ENCODE measurements at places on chromosomes 7 and 10. TPM values are rescaled to one million over a fixed set of nuclear protein-coding genes. Genes with fewer than 3 reads are reported as not detected.

- H3K36me3 ChIP-seq = peaks cover 12% of the 10 kb centered on the region
- H3K27ac ChIP-seq = peak overlapping the region; percentile 46
- H3K27me3 ChIP-seq = no peaks in the 10 kb centered on the region
- peaks cover 25% of the 10 kb centered on the region for H3K4me1 ChIP-seq
Measured at GRCh38 chr7:137462847-137463246, 119.3 kb upstream of the PTN start.

DNA sequence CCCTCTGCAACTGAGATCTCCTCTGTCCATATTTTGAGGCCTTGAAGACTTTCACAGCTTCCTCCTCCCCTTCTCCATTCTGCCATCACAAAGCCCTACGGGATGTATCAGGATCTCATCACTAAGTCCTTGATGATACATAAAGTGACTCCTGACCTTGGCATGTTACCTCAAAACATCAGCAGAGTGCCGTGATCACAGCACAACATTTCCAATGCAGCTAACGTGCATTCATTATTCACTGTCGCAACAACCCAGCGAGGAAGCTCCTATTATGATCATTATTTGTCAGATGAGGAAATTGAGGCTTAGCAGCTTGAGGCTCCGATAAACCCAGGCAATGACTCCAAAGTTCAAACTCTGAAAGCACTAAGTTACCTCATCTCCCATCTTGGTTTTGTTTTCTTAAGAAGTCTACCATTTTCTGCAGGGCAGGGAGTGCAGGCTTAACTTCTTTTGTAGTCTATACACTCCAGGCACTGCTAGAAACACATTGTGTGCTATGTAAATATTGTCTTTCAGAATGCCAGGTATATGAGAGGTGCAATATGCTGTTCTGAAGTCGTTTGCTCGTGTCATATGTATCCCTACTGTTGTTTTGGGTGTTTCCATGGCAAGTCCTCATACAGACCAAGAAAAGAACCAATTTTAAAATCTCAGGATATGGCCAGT, 80.6 kb upstream of the C1QL3 start:
- peaks cover 3% of the 10 kb centered on the region for H3K4me1 ChIP-seq
- DNase-seq = no peak
- no peak overlapping the region for H3K4me3 ChIP-seq
- H3K27me3 ChIP-seq = no peaks in the 10 kb centered on the region

- no peaks in the 10 kb centered on the region for H3K4me1 ChIP-seq
- H3K27ac ChIP-seq = no peak overlapping the region
- no peak overlapping the region for H3K4me3 ChIP-seq
- DNase-seq = no peak
- no peaks in the 10 kb centered on the region for H3K36me3 ChIP-seq
Measured at GRCh38 chr7:8382004-8382730, 51.2 kb upstream of the NXPH1 start.

GRCh38 chr10:49176310-49177268, 11.6 kb downstream of the TMEM273 start:
- H3K27me3 ChIP-seq = no peaks in the 10 kb centered on the region
- H3K4me1 ChIP-seq = peaks cover 13% of the 10 kb centered on the region
- H3K36me3 ChIP-seq = no peaks in the 10 kb centered on the region
- H3K4me3 ChIP-seq = no peak overlapping the region
- DNase-seq = no peak

DNA sequence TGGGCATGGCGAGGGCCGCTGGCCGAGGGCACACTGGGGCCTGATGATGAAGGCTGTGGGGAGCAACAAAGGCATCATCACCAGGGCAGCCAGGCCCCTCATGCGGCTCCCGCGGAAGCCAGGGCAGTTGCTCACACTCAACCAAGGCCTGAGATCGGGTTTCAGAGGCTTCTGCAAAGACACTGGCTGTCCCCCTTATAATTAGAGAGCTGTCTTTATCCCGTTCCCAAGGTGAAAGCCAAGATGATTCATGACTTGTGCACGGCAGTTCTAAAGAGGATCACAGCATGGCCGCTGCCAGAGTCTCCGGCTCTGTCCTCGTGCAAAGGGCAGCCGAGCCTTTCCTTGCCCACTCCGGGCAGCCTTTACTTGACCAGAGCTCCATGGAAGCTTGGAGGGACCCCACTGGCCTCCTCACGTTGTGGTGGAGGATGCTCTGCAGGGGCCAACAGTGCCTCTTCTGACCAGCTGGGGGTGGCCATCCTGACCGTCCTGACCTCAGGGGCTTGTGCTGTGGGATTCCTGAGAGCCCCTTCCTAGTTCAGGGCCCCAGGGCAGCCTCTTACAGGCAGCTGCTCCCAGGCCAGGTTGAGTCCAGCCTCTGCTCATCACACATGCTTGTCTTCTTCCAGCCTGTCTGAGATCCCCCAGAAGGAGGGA, 82.3 kb downstream of the PRKAG2 start:
- H3K4me3 ChIP-seq = no peak overlapping the region
- peaks cover 23% of the 10 kb centered on the region for H3K4me1 ChIP-seq
- peak; percentile 47 for DNase-seq

DNA sequence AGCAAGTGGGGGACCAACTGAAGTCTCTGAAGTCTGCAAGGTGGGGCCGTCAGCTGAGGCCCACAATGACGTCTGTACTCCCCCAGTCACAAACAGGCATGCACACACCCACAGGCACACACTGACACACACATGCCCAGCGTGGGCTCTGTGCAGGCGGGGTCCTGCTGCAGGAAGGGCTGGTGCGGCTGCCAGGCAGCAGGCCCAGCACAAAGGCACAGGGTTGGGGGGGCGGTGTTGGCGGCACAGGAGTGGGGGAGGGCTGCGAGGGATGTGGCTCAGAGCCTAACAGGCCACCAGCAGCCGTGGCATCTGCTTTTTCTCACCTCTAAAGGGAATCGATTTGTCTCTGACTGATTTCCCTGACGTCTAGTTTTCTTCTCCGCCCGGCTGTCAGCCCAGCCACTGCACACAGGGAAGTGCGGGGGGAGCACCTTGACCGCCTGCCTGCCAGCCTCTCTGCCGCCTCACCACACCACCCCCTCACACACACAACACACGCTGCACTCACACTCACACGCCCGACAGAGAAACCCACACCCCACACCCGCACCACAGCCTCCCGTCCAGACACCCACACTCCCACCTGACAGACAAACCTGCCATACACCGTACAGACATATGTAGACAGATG, 43.5 kb upstream of the ZMIZ1 start:
- no peaks in the 10 kb centered on the region for H3K27me3 ChIP-seq
- no peak overlapping the region for H3K27ac ChIP-seq
- no peak overlapping the region for H3K4me3 ChIP-seq
- DNase-seq = no peak

- H3K4me1 ChIP-seq = 0 out of 2 replicates have a peak, but pooled peaks cover 11% of the 10 kb centered on the region
- no peak overlapping the region for H3K4me3 ChIP-seq
- H3K27ac ChIP-seq = peak overlapping the region; percentile 55
- H3K36me3 ChIP-seq = no peaks in the 10 kb centered on the region
Measured at GRCh38 chr10:59372543-59372942, 10.2 kb upstream of the FAM13C start.

DNA sequence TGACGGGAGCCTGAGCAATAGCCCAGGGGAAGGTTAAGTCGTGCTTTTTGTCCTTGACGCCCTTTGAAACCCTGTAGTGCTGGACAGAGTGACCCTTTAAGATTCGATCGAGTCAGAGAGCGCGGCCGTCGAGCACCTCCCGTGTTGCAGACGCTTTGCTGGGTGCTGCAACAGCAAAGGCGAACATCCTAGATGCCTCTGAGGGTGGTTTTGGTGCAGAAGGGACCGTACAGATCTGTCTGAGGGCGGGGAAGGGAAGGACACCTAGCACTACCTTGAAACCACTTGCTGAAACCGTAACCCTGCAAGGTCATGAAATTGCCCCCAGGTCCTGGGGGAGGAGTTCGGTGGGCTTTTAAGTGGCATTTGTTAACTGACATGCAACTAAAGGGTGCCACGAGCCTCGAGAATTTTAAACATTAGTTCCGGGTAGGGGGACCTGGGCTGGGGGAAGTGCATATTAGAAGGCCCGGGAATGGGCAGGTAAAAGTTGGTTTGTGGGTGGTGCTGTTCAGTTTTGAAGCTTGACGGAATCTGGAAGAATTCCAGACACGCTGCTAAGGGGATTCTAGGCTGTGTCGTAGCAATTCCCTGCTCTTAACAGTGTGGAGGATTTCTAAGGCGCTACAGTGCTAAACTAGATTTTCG, 786 bp downstream of the ATP5F1C start:
- no peaks in the 10 kb centered on the region for H3K36me3 ChIP-seq
- peak overlapping the region; percentile 83 for H3K4me3 ChIP-seq
- DNase-seq = peak; percentile 68
- peak overlapping the region; percentile 38 for H3K27ac ChIP-seq

DNA sequence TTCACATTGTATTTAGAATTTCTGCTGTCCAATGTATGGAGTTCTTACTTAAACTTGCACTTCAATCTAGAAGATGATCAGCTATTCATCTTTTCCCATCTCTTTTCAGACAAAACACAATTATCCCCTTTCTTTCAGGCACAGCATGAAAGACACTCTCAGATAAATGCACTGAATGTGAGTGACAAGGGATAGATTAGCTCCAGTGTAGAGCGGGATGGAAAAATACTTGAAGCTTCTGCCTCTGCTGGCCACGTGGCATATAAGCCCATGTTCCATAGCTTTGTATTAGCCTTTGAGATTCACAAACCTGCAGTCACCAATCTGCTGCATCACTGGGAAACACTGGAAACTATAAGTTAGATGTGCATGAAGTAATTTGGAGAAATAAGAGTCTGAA, 162.2 kb upstream of the FAM3C start:
- H3K4me1 ChIP-seq = peaks cover 11% of the 10 kb centered on the region
- no peak for DNase-seq
- no peak overlapping the region for H3K27ac ChIP-seq
- H3K27me3 ChIP-seq = no peaks in the 10 kb centered on the region

DNA sequence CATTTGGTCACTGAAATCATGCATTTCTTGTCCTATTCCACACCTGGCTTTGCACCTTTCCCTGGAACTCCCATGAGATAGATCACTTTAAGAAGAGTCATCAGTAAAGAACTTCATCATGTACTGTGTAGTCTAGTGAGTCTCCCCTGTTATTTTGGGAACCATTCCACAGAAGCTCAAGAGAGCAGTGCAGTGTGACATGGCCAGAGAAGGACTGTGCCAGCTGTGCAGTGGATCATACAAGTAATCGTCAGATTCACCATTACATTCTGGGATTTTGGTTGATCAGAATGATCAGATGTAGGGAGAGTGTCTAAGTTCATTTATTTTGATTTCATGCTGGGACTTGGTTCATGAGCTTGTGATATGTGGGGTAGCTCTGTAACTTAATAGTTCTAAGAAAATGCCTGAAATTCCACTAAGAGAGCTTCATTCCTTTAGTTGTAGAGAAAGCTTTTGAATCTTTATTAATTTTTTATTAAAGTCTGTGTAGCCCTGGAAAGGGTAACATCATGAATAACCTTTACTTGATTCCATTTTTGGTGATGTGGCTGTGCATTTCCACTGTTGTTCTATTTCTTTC, 166.8 kb downstream of the SUGCT start:
- DNase-seq = peak; percentile 50
- no peak overlapping the region for H3K4me3 ChIP-seq
- H3K27me3 ChIP-seq = no peaks in the 10 kb centered on the region
- peaks cover 39% of the 10 kb centered on the region for H3K4me1 ChIP-seq

- DNase-seq = no peak
- no peak overlapping the region for H3K27ac ChIP-seq
- peaks cover 11% of the 10 kb centered on the region for H3K4me1 ChIP-seq
- no peaks in the 10 kb centered on the region for H3K27me3 ChIP-seq
Measured at GRCh38 chr7:7862393-7862792, 106.2 kb upstream of the GLCCI1 start.

DNA sequence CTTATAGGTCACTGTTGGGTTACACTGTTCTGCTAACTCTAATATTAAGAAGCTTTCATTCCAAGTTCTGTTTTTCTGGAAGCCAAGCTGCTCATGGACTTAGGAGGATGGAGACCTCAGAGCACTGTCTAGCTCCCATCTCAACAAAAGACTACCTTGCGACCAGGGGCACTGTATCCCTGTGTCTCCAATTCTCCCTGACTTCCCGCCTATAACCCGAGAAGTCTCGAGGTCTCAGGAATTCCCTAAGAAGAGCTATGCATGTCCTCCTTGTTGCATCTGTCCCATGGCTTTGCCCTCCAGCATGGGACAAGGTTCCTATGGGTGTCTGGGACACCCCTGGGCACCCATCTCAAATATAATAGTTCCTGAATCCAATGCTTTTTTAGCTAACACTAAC, 31.2 kb downstream of the BTBD16 start:
- peaks cover 17% of the 10 kb centered on the region for H3K4me1 ChIP-seq
- no peak overlapping the region for H3K4me3 ChIP-seq
- no peak for DNase-seq
- no peaks in the 10 kb centered on the region for H3K36me3 ChIP-seq
- H3K27me3 ChIP-seq = no peaks in the 10 kb centered on the region
- H3K27ac ChIP-seq = no peak overlapping the region

GRCh38 chr7:80916770-80917741, 1.8 kb downstream of the SEMA3C start:
- peak overlapping the region; percentile 99 for H3K4me3 ChIP-seq
- H3K4me1 ChIP-seq = peaks cover 28% of the 10 kb centered on the region
- peak; percentile 82 for DNase-seq
- H3K27me3 ChIP-seq = no peaks in the 10 kb centered on the region
- H3K36me3 ChIP-seq = peaks cover 45% of the 10 kb centered on the region

GRCh38 chr10:6788231-6788630, 208.2 kb upstream of the PRKCQ start:
- no peak for DNase-seq
- H3K4me3 ChIP-seq = no peak overlapping the region
- no peaks in the 10 kb centered on the region for H3K36me3 ChIP-seq

- DNase-seq = peak; percentile 49
- no peak overlapping the region for H3K4me3 ChIP-seq
- H3K27me3 ChIP-seq = no peaks in the 10 kb centered on the region
- peaks cover 62% of the 10 kb centered on the region for H3K4me1 ChIP-seq
- H3K36me3 ChIP-seq = no peaks in the 10 kb centered on the region
Measured at GRCh38 chr10:79107736-79108264, 39.0 kb downstream of the ZMIZ1 start.

DNA sequence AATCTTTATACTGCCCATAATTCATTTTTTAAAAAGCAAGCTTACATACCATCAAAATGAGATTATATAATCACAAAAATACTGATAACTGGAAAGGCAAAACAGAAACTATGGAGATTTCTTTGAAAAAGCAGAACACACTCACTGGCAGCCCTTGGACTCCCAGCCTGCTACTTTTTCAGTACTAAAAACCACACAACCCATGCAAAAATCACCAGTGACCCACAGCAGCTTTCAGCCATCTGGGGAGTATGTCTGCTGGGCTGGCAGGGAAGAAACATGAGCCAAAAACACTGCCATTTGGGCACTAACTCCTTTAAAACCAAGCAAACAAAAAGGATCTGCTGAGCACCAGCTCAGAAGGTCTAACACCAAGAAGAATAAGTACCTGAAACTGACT, 80.0 kb upstream of the DDC start:
- no peaks in the 10 kb centered on the region for H3K36me3 ChIP-seq
- H3K27ac ChIP-seq = no peak overlapping the region
- H3K27me3 ChIP-seq = no peaks in the 10 kb centered on the region
- no peak for DNase-seq

- H3K4me3 ChIP-seq = no peak overlapping the region
- peaks cover 19% of the 10 kb centered on the region for H3K4me1 ChIP-seq
- no peaks in the 10 kb centered on the region for H3K36me3 ChIP-seq
- DNase-seq = peak; percentile 45
- no peak overlapping the region for H3K27ac ChIP-seq
Measured at GRCh38 chr7:13834328-13834761, 155.1 kb downstream of the ETV1 start.

The UCMA gene
- polyA plus RNA-seq = not detected

The HOXA13 gene
- polyA plus RNA-seq = 0.15 TPM

The CALHM3 gene
- not detected for polyA plus RNA-seq

The PAX2 gene
- polyA plus RNA-seq = not detected

The NFE2L3 gene
- 0.70 TPM for polyA plus RNA-seq

The PTPRE gene
- 4.7 TPM for polyA plus RNA-seq

The CPA1 gene
- not detected for polyA plus RNA-seq

The TSPAN13 gene
- polyA plus RNA-seq = 10.2 TPM

The PDE6C gene
- 0.08 TPM for polyA plus RNA-seq

The NUTM2D gene
- 0.06 TPM for polyA plus RNA-seq

The LYZL1 gene
- polyA plus RNA-seq = not detected

The ANKRD7 gene
- polyA plus RNA-seq = 1.6 TPM

Measured in GM23248 (cell line).